GM19239 (cell line): ENCODE measurements at places on chromosomes 12 and 14.

DNA sequence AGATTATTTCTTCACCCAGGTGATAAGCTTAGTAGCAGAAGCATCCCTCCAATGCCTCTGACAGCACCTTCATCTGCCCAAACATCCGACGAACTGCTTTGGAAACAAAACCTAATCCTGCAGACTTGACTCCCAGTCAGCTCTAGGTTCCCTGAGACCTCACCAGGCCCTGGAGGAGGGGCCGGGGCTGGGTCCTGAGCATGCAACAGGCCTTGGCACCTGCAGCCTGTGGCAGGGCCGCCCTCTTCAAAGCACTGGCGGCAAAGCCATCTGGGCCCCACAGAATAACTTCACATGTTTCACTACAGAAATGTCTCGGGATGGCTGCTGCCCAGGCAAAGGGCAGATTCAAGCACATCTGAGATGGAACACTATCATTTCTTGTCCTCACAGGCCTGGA, 133.3 kb downstream of the PIWIL1 start:
- no peak for DNase-seq

GRCh38 chr12:42360747-42361403, 34.9 kb downstream of the PPHLN1 start:
- peak; percentile 18 for DNase-seq

GRCh38 chr14:66104486-66104885, 381.7 kb upstream of the CCDC196 start:
- DNase-seq, result no peak

DNA sequence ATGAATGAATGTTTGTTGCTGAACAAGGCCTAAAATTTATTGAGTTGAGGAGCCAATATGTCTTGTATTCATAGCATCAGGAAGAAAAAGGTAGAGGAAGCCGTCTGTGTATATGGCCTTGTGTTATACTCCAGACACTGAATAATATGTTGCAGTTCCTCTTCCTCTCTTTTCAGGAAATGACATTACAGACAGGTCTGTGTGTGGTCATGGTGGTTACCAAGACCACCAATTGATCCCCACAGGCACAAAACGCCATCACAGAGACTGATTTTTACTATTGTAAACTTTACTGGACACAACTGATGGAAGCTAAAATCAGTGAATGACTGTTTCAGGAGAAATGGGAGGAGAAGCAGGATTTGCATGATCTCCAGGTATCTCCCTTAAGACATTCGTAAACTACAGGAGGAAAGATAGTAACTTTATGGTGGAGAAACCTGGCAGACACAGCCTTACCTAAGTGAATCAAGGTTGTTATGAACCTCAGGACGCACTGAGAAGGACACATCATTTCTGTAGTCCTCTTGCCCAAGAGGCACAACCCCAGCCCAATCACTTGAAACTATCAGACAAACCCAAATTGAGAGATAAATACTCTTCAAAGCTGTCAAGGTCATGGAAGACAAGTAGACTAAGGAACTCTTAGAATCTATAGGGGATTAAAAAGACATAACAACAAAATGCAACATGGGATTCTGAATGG, 334.1 kb upstream of the RGS6 start:
- DNase-seq, result peak; percentile 21
